ENCODE measurements at places on chromosomes 3 and 15.
A peak's percentile ranks its signal among the peaks of the same experiment; 100 is the strongest.

DNA sequence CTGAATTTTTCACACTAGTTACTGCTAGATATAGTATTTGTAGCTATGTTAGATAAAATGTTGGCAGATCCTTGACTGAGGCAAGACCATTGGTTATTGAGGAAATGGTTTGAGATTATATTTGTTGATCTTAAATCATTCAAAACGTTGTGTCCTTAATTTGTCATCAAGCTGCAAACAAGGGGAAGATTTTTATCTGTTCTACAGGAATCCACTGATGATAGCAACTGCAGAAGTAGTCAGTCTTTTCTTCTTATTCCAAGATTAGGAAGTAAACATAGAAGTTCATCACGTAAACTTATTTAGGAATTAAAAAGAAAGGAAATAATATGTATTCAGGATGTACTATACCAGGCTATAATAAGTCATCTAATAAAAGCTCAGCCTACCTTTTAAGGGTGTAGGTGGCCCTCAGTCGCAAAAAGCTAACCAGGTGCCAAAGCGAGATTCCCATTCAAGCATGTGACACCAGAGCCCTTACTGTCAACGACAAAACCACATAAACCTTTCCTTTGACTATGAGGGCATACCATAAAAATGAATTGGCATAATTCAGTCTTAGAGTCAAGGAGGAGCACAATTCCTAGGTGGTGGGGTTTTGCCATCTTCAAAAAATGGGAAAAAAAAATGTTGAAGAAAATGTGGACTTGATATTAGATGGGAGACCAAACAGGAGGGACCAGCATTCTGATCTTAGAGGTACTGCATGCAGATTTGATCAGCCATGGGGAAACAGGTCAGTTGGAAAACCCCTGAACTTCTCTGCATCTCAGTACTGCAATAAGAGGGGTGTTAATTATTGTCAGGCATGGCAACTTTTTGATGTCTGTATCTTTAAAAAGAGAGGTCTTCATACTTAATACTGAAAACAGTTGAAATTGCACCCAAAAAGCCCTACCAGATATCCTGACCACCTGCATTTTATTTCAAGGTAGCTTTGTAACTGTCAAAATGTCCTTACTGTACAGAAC is 212.5 kb upstream of the UBE2E1 start:
- DNase-seq: no peak

DNA sequence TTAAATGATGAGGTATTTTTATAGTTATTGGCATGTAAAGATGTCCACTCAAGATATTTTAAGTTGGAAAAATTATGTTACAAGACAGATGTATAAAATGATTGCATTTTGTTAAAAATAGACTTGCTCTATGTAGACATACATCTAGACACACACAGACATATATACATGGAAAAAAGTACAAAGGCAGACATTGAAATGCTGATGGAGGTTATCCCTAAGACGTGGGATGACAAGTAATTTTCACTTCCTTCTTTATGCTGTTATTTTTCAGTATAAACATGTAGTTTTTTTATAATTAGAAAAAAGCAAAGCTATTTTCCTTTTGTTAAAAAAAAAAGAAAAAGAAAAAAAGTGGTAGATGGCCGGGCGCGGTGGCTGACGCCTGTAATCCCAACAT is 7.2 kb downstream of the HOMER2 start:
- no peak for DNase-seq

- no peak for DNase-seq
Observed at GRCh38 chr3:15645246-15645645, 43.7 kb downstream of the BTD start.

DNA sequence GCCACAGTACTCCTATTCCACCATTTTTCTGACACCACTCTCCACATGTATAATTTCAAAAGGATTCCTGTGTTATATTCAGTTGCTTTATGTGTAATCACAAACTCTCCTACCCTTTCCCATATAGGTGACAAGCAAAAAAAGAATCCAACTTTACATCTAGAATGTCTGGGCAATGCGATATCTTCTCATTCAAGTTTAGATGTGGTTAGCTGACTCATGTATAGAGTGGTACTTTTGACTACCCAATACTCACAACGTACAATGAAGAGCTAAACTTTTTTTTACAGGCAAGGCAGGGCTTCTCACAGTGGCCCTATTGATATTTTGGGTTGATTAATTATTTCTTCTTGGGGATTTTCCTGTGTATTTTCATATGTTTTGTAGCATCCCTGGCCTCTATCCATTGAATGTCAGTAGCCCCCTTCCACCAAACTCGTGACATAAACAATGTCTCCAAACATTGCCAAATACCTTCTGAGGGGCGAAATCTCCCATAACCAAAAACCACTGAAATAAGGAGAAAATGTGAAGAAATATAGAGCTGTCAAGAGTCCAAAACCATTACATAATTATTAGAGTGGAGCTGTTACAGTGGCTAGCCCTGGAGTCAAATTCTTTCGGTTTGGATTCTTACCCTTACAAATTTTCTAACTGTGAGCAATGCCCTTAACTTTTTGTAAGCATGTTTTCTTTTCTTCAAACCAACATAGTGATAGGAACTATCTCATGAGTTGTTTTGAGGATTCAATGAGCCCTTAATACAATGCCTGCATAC is 342.6 kb downstream of the NSUN3 start:
- DNase-seq: no peak

- no peak for DNase-seq
Observed at GRCh38 chr3:195186041-195186709, 84.8 kb downstream of the XXYLT1 start.

GRCh38 chr3:136883967-136884720 is 22.1 kb downstream of the NCK1 start:
- DNase-seq: no peak

GRCh38 chr3:157355276-157355675 is 81.4 kb upstream of the PTX3 start:
- no peak for DNase-seq

- DNase-seq: no peak
Observed at GRCh38 chr3:187205683-187206082, 8.4 kb downstream of the RTP1 start.

DNA sequence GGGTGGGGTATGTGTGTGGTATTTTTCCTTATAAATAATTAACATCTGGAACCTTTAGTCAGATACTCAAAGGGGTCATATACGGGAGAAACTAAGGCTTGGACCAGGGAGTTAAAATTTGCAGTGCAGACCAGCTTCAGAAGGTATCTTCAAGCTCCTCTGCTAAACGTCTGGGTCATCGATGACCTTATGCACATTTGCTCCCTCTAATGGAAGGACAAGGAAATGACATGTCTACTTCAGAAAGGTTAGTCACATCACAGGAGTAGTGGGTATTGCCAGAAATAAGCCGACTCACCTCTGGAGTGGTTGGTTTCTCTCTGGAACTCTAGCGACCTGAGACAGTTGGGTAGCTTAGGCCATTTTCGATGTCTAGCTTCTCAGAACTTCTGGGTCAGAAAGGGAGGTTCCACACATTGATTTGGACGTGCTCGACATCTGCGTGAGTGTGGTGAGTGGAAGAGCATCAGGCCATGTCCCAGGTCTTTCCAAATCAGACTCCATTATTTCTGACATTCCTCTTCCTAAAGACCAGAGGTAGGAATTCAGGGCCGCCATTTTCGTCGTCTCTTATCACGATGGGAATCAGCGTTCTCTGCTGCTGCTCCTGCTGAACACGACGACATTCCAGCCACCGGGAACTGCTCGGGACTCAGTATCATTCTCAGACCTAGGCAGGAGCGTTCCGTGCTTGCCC is 31.8 kb upstream of the RASA2 start:
- DNase-seq: no peak

- DNase-seq: no peak
Observed at GRCh38 chr15:96515371-96515770, 184.9 kb downstream of the NR2F2 start.

DNA sequence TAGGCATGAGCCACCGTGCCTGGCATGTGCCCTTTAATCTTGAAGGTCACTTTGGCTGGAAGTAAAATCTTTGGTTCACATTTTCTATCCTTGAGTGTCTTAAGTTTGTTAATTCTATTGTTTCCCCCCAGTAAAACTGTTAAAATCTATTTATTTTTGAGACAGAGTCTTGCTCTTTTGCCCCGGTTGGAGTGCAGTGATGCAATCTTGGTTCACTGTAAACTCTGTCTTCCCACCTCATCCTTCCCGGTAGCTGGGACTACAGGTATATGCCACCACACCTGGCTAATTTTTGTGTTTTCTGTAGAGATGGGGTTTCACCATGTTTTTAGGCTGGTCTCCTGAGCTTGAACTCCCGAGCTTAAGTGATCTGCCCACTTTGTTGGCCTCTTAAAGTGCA is 7.7 kb downstream of the PPP4R2 start:
- no peak for DNase-seq

DNA sequence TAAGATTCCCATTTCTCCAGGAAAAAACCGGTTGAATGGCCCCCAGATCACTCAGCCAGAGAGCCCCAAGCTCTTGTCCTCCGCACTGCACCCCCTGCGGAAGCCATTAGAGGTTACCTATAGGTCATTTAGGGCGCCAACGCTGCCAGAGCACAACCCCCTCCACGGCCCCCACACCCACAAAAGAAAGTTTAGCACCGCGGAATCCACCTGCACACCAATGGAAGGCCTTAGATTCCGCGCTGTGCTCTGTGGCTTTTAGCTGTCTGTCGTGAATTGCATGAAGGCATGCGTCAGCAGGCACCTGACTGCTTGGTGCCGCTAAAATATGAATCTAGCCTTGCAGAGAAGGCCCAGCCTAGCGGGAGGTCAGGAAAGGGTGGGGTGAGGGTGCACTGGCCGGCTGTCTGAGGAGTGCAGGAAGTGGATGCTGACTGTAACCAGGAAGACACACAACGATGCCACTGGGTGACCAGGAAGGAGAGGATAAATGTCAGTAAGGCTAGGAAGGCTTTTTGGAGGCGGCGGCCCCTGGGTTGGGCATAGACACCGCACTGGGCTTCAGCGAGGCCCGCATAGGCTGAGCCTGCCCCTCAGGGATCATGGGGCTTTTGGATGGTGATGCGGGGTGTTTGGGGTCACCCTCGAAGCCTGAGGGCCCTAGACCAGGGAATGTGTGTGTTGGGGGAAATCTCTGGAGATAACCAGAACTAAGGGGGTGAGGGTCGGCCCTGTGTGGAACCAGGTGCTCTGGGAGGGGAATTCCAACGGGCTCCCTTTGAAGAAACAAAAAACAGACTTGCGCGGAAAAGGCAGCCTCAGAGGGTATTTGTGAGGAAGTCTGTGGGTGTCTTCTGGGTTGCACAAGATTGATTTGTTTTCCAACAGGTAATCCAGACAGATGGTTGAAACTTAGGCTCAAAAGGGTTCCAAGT is 976 bp upstream of the NUP210 start:
- peak; percentile 94 for DNase-seq

DNA sequence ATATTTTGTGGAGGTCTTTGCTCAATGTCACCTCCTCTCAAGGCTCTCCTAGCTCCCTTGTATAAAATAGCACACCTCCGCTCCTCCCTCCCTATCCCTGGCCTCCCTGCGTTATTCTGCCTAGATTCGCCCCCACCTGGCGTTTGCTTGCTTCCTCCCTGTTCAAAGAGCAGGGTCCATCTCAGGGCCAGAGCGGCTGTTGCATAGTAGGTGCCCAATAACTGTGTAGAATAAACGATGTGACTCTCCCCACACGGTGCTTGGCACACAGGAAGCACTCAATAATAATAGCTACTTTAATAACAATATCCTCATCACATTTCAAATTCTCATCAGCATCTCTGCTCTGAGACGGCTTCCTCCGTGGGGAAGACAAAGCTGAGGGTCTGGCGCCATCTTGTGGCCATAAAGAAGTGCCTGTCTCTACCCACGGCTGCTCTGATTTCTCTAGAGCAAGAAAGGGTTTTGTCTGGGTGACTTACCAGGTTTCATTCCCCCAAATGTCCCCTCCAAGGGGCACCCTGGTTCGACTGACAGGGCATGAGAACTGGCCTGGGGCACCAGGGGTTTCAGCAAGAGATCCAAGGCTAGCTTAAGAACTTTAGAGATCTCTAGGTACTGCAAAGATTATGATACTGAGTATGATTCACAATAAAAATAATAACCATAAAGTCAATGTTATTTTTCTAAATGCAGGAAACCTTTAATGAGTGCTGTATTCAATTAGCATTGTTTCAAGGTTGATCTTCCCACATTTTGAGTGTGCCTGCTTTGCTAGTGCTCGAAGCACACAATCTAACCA is 16.1 kb downstream of the CD276 start:
- peak; percentile 77 for DNase-seq

GRCh38 chr3:133570937-133571320 is 2.6 kb upstream of the CDV3 start:
- DNase-seq: no peak

DNA sequence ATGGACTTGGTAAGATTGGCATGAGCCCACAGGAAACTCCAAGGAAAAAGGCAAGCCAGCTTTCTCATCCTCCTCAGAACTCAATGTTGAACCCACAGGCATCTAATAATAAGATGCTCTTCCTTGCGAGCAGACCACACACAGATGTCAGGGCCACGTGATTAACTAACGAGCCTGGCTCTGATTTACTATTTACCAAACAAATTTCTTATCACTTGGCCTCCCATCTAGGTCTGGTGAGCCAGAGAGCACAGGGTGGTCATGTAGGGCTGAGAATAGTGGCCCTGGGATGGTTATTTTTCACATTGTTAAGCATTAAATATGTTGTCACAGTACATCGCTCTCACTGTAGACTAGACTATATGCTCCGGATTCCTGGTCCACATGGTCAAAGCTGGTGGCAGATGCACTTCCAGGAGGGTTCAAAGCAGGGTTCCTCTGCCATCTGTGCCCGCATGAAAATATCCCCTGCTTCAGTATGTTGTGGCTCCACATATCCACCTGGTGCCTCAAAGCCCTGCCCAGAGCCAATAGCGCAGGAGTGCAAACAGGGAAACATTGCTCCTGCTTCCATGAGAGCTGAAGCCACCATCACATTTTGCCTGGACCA is 472.5 kb upstream of the WNT5A start:
- DNase-seq: no peak

GRCh38 chr3:7112523-7113056 is 251.7 kb downstream of the GRM7 start:
- no peak for DNase-seq

DNA sequence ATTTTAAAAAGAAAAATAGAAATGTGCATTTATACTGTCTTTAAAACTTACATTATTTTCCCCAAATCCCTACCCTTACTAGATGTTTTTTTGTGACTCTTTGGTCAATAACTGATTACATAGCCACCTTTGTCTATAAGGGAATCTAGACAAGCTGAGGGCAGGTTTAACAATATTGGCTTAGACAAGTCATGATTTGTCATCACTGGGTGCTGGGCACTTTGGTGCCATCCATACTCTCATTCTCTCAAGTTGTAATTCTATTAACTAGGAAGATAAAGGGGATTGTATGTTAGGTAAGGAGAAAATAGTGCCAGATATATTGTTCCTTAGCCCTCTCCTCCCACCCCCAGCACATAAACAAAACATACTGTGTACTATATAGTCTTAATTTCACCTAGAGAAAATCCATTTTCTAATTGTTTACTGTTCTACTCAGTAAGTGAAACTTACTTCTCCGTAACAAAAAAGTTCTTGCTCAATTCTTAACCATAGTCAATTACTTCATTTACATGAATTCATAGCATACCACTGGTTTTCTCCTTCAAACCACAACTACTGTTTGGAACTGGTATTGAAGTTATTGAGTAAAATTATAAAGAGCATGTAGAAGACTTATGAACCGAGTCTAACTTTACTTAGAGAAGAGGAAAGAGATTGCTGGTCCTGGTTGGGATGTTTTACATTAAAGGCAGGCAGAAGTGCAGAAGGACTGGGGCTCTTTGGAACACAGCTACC is 877.1 kb downstream of the PDCD6IP start:
- DNase-seq: no peak

- no peak for DNase-seq
Observed at GRCh38 chr15:83398626-83399025, 48.5 kb upstream of the SH3GL3 start.

GRCh38 chr3:26621906-26622620 is 509 bp upstream of the LRRC3B start:
- DNase-seq: no peak
